Astrocyte of the spinal cord (primary cell): ENCODE measurements at places on chromosomes 16 and 17.

DNA sequence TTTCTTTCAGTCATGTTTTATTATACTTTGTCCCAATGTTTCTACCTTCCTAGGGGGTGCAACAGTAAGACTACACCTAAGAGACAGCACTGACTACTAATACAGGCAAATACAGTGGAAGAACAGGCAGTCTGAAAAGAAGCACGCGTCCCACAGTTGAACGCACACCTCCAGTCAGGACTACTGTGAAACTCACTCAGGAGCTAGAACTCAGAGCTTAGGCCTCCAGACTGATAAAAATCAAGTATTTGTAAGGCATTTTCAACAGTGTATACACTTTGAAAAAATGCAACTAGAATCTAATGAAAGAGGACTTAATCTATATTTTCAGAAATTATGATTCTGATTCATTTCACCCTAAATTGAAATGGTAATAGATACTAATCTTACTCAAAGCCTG, 14.4 kb downstream of the ITFG1 start:
- no peak for DNase-seq

- DNase-seq: peak; percentile 93
Observed at GRCh38 chr17:42518046-42518754, 17.8 kb upstream of the NAGLU start.

DNA sequence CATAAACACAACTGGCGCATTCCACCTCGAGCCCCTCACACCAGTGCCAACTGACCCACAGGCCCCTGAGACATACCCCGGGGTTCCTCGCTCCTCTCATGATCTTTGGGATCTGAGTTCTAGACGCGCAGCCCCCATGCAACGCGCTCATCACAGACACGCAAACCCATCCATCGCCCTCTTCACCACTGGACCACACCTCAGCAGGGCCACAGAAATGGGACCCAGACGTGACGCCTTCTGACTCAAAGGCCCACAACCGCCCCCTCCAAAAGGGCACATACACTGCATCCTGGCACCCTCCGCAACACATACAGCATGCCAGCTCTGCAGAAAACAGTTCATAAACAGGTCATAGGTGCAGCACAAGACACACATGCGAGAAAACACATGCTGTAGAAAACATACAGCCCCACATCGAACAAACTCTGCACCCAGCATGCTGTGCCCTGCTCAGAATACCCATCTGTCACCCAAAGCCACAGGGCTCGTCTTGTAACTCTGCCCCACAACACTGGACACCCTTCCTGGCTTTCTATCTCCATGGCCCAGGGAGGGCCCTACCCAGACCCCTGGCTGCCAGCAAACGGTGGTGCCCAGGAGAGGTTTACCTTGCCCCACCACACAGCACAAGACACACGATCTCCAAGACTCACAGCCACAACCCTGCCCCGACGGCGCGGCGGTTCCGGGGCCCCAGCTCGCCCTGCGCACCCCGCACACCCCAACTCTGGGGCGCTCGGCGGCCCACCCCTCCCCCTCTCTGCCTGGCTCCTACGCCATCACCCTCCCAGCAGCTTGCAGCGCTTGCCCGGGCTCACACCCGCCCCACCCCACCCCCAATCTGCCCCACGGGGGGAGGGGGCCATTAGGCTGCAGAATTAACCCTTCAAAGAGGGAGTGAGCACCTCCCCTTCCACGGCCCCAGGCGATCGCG, 887 bp downstream of the ZBTB4 start:
- peak; percentile 24 for DNase-seq

DNA sequence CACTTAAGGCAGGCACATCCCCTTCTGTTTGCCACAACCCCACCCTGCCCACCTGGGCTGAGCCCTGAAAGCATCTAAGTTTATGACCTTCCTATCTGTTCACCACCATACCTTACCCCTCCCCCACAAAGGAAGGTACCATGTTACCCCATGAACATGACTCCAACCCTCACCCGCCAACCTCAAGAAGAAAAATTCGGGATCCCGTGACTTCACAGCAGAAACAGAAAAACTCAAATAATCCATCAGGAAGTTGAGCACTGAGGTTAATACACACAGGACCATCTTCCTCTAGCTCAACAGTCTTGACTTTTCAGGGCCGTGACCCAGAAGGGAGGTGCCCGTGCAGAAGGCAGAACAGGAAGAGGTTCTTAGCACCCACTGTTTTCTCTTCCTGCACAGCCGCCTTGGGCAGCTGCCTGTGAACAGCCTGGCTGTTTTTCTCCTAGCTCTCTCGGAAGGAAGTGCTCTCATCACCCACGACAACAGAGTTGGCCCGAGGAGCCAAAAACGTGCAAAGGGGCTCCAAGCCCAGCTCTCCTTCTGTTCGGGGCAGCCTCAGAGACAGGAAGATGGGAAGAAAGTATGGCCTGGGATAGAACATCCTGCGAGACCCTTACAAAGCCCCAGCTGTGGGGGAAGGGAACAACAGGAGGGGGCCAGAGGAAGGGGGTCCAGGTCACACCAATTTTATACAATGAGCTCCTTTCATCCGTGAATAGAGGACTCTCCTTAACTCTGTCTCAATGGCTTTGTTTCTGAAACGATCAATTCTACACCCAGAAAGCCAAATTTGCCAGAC, 101.1 kb downstream of the XYLT1 start:
- no peak for DNase-seq

DNA sequence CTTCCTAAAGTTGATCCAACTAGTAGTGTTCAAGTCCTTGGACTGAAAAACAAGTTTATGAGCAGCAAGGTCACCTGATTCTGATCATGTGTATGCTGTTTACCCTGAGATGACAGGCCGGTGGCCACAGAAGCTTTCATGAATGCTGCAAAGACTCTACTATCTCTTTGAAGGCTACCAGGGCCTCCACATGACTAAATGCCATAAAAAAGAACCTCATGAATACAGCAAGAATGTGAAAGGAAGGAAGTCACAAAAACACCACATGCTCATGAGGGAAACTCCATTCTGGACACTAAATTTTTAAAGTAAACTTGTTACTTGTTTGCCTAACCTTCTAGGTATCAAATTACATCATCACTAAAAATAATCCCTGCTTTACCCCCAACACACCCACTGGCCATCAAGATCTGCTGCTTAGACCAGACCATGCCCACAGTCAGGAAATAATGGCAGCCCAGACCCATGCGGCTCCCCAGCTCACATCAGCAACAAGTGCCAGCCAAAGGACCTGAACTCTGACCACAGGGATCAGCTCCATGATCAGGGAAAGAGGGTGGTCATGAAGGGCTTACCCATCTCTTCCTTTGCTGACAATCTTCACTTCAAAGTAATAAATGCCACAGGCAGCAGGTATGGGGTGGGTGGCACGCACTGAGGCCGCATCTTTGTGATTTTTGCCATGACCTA, 1.4 kb downstream of the RANBP10 start:
- DNase-seq: no peak

- DNase-seq: no peak
Observed at GRCh38 chr16:83942815-83943515, 10.1 kb upstream of the OSGIN1 start.

GRCh38 chr16:7334801-7335560, 2.3 kb downstream of the RBFOX1 start:
- no peak for DNase-seq

- DNase-seq: no peak
Observed at GRCh38 chr16:86243571-86244154, 266.7 kb upstream of the FOXF1 start.
